ENCODE measurements at places on chromosomes 6 and 20. TPM values are rescaled to one million over a fixed set of nuclear protein-coding genes. Genes with fewer than 3 reads are reported as not detected.
A peak's percentile ranks its signal among the peaks of the same experiment; 100 is the strongest.

DNA sequence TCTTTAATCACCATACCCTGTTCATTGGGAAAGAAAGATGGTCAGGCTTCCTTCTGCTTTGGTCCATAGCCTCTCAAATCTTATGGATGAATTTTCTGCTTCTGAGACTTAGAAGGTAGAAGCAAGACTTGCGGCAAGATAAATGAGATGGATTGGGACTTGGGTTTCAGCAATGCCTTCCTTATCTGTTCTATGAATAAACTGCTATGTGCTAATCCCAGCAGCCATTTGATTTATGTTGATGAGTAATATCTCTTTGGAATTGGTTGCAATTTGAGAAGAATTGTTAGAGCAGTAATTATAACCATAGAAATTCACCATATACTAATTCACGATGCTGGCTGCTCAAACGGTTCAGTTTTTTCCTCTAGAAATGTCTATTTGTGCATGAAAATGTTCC is 48.3 kb downstream of the TXLNB start:
- peaks cover 11% of the 10 kb centered on the region for H3K4me1 ChIP-seq
- H3K27ac ChIP-seq: no peak overlapping the region
- H3K4me3 ChIP-seq: no peak overlapping the region
- H3K36me3 ChIP-seq: no peaks in the 10 kb centered on the region
- no peak for DNase-seq
- H3K27me3 ChIP-seq: no peaks in the 10 kb centered on the region

DNA sequence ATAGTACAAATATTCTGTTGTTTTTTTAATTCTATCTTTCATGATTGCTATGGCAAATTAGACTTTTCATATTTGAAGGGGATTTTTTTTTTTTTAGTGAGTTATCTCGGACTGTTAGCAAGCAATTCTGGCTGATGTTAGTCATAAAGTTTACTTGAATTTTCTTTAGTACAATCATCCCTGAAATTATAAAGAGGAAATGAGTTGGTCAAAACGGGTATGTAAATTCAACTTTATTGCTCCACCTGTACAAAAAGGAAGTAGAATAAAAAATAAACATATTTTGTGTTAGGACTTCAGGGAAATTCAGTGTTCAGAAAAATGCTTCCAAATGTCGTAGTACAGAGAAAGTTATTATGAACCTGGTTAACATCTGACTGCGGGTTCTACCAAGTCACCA is 40.3 kb downstream of the PPP1R14C start:
- H3K27me3 ChIP-seq: peaks cover 25% of the 10 kb centered on the region
- no peak overlapping the region for H3K27ac ChIP-seq
- no peaks in the 10 kb centered on the region for H3K36me3 ChIP-seq
- no peak for DNase-seq

DNA sequence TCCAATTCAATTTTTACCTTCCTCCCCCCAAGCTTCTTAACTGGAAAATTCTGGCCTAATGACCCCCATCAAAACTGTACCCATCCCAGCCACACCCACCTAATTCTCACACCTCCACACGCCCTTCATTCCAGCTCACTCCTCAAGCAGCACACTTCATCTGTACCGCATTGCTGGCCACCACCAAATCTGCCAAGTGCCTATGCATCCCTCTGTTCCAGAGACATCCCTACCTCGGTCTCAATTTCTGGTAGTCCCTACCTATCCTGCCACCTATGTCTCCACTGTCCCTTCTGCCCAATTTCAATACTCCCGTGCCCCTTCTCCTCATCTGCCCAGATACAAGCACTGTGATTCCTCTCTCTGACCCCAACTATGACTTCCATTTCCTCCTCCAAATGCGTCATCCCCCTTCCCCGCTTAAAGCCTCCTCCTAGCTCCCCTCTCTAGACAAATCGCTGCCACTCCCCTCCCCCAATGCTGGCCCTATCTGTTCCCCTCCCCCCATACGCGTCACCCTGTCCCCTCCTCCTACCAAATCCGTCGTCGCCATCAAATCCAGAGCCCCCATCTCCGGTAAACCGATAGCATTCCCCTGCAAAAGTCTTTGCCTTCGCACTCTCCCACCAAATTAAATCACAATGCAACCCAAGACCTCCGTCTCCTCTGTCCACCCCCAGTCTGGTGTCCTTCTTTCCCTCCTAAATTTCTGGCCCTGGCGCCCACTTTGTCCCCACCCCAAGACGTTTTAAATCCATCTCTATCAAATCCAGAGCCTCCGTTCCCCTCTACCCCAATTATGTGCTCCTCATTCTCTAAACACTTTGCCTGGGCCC is 1.2 kb downstream of the MTCH1 start:
- peaks cover 4% of the 10 kb centered on the region for H3K27me3 ChIP-seq
- peak; percentile 83 for DNase-seq
- no peak overlapping the region for H3K27ac ChIP-seq
- peaks cover 28% of the 10 kb centered on the region for H3K4me1 ChIP-seq

DNA sequence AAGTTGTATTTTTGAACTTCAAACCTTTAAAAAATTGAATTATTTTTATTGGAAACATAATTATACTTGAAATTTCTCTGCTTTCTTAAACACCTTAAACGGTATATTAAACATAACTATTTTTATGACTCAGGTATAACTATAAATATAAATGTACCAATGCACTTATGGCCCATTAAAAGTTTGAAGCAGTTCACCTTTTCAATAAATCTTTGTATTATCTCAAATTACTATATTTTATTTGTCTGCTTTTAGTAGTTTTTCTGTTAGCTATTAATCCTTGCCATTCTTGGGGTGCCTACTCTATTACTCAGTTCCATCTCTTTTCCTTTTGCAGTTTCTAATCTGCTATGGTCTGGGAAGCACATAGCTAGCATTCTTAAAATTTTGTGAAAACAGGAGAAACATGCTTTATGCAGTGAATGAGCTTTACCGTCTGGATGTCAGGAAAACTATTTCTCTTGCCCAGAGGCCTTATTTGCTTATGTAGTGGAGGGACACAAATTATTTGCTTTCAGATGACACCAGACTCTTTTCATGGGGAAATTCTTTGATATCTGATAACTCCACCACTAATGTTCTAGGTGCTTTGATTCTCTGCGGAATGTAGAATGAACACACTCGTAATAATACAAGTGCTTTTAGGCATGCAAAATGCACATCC is 378.9 kb upstream of the CITED2 start:
- H3K27me3 ChIP-seq: peaks cover 5% of the 10 kb centered on the region
- no peak overlapping the region for H3K27ac ChIP-seq
- H3K4me3 ChIP-seq: no peak overlapping the region
- no peaks in the 10 kb centered on the region for H3K36me3 ChIP-seq
- no peaks in the 10 kb centered on the region for H3K4me1 ChIP-seq

DNA sequence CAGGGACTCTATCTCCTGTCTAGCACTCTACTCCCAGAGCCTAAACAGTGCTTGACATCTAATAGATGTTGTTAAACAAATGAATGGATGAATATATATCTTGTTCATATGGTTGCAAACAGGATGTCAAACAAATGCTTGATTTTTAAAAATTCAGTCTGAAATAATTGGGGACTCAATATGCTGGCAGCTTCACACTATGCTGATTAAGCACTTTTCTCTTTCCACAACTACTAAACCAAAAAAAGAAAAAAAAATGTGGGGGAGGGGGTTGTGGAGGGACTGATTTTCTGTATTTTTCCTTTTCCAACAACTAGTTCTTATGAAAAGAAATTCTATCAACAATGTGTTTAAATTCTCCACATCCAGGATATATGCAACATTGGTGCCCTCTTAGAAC is 42.9 kb downstream of the SF3B5 start:
- no peaks in the 10 kb centered on the region for H3K36me3 ChIP-seq
- peaks cover 27% of the 10 kb centered on the region for H3K4me1 ChIP-seq
- H3K27me3 ChIP-seq: no peaks in the 10 kb centered on the region
- no peak for DNase-seq
- no peak overlapping the region for H3K4me3 ChIP-seq

DNA sequence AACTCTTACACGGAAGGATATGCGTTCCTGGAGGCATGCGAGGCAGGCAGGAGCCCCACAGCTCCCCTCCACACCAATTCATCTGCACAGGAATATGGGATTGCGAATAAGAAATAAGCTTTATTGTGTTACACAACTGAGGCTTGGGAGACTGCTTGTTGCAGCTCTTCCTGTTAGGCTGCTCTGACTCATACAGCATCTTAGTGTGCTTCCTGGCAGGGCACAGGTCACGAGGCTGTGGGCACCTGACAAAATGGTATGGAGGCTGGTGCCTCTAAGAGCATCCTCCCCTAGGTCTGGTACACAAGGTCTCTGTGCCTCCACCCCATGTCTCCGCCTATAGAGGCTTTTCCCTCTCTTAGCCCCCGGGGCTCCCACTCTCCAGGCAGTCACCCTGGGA is 6.8 kb downstream of the SLC22A3 start:
- peaks cover 2% of the 10 kb centered on the region for H3K4me1 ChIP-seq
- H3K27ac ChIP-seq: no peak overlapping the region
- no peak overlapping the region for H3K4me3 ChIP-seq

GRCh38 chr6:125474061-125474460 is 172.3 kb upstream of the HDDC2 start:
- H3K36me3 ChIP-seq: no peaks in the 10 kb centered on the region
- no peak overlapping the region for H3K27ac ChIP-seq
- DNase-seq: no peak

- no peak for DNase-seq
- H3K4me1 ChIP-seq: peaks cover 44% of the 10 kb centered on the region
- no peaks in the 10 kb centered on the region for H3K27me3 ChIP-seq
- peak overlapping the region; percentile 41 for H3K27ac ChIP-seq
- no peak overlapping the region for H3K4me3 ChIP-seq
Measured at GRCh38 chr20:49603209-49603627, 35.3 kb upstream of the PTGIS start.

DNA sequence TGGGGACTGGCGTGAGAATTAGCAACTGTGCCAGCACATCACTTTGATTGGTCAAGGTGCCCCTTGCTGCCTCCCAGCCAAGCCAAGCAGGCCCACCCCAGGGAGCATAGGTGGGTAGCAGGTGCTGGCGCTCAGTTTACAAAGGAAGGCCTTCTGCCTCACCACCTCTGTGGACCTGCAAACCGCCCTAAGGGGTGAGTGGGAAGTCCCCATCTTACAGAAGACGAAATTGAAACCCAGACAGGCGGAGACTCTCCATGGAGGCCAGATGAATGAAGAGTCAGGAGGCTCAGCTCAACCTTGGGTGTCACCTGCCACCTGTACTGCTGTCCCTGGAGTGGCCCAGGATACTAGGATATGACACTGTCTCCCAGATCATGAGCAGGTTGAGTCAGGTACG is 21.5 kb upstream of the MAS1L start:
- no peak overlapping the region for H3K27ac ChIP-seq
- no peaks in the 10 kb centered on the region for H3K36me3 ChIP-seq
- no peaks in the 10 kb centered on the region for H3K4me1 ChIP-seq
- DNase-seq: no peak

- DNase-seq: no peak
- H3K27ac ChIP-seq: no peak overlapping the region
- H3K4me1 ChIP-seq: no peaks in the 10 kb centered on the region
- H3K36me3 ChIP-seq: no peaks in the 10 kb centered on the region
Measured at GRCh38 chr20:38179846-38180245, 14.8 kb upstream of the TGM2 start.

DNA sequence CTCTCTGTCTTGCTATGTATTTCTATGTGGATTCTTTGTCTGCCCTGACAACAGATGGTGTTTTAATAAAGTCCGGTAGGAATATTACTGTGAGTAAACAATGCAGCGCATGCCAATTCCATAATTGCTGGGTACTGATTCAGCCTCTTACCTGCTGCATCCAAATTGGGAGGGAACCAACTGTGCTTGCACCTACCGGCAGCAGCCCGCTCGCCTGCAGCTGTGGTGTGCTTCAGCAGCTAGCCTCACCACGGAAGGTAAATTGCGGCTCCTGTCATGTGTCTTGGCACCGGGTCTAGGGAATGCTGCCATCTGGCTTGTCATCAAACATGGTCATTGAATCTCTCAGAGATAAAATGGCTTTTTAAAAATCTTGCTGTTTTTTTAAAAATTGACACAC is 704.8 kb upstream of the SLC35B3 start:
- H3K4me1 ChIP-seq: no peaks in the 10 kb centered on the region
- DNase-seq: no peak

DNA sequence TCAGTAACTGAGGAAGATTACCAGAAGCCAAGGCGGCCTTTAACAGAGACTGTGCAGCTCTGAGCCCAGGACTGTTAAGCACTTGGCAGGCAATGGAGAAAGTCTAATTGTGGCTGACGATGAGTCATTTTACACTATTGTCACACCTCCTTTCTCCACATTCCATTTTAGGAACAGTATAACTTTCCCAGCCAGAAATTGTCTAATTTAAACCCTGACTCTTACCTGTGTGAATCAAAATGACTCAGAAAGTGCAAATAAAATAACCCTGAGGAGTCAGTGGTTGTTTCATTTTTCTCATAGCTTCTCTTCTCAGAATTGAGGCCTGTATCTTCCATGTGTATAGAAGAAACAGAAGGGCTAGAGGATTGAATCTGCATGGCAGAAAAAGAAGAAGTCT is 40.0 kb upstream of the OPN5 start:
- H3K4me1 ChIP-seq: peaks cover 3% of the 10 kb centered on the region
- H3K27ac ChIP-seq: no peak overlapping the region
- no peaks in the 10 kb centered on the region for H3K27me3 ChIP-seq
- H3K36me3 ChIP-seq: no peaks in the 10 kb centered on the region
- no peak overlapping the region for H3K4me3 ChIP-seq
- DNase-seq: no peak

DNA sequence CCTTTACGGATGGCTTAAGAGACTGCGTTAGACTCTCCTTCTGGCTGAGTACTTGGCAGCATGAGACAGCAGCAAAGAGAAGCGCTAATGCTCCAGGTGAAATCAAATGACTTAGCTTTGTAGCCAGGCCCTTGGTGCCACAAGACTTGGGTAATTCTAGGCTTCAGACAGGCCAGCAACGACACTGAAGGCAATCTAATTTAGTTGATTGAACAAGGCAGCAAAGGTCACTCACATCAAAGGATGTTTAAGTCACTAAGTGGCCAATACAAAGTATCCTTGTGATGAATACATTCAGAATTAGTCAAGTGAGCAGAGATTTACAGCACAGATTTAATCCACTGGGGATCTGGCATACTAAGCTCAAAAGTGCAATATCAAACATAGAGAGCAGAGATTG is 113.2 kb downstream of the FAM83B start:
- H3K4me1 ChIP-seq: no peaks in the 10 kb centered on the region
- no peaks in the 10 kb centered on the region for H3K27me3 ChIP-seq
- no peak overlapping the region for H3K4me3 ChIP-seq
- H3K27ac ChIP-seq: no peak overlapping the region
- H3K36me3 ChIP-seq: no peaks in the 10 kb centered on the region

DNA sequence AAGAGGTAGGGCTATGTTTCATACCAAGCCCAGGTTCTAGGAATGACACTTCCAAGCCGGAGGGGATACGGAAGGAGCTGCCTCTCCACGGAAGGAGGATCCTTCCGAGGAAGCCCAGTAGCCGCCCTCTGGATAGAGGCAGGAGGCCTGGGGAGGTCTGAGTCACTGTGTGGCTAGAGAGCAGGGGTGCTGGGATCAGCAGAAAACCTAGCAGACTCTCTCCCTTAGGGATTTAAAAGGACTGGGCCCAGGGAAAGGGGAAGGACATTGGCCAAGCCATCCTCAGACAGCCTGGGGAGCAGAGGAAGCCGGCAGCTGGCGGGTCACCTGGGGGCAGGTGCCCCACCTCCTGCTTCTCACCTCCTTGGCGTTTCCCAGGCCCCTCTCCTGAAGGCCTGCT is 36.6 kb upstream of the NFATC2 start:
- no peak for DNase-seq
- H3K4me3 ChIP-seq: no peak overlapping the region
- no peaks in the 10 kb centered on the region for H3K36me3 ChIP-seq
- H3K4me1 ChIP-seq: peaks cover 3% of the 10 kb centered on the region

TOMM34 gene
- 63.4 TPM for total RNA-seq

GSTA2 gene
- not detected for total RNA-seq

C20orf144 gene
- total RNA-seq: 0.26 TPM

IDH3B gene
- total RNA-seq: 121 TPM

MCCD1 gene
- not detected for total RNA-seq

VGLL2 gene
- total RNA-seq: not detected

MTFR2 gene
- 24.6 TPM for total RNA-seq

PTGIS gene
- total RNA-seq: 51.7 TPM

RAET1G gene
- total RNA-seq: not detected
